ENCODE measurements at places on chromosomes 13 and 19.

DNA sequence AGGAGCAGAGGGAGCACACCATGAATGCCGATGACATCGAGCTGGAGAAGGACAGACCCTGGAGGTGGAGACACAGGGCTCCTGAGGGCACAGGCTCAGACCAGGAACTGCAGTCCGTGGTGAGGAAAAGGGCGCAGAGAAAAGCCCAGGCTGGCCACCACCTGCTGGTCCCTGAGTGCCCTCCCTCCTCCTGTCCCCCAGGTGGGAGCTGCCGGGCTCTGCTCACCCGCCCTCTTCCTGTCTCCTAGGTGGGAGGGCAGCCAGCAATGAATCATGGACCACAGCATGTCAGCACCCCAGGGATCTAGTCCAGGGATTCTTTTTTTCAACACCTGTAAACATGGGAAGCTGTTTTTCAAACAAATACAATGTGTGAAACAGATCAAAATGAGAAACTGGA lies 94.6 kb upstream of the ARHGEF7 start:
- DNase-seq: no peak

- no peak for DNase-seq
Observed at GRCh38 chr13:80604098-80604497, 263.2 kb upstream of the SPRY2 start.

- DNase-seq: no peak
Observed at GRCh38 chr19:41853768-41854167, 6.3 kb upstream of the RPS19 start.

GRCh38 chr13:100392709-100393630 lies 195.6 kb downstream of the GGACT start:
- peak; percentile 17 for DNase-seq

- no peak for DNase-seq
Observed at GRCh38 chr19:40365613-40366401, 17.3 kb downstream of the PLD3 start.

DNA sequence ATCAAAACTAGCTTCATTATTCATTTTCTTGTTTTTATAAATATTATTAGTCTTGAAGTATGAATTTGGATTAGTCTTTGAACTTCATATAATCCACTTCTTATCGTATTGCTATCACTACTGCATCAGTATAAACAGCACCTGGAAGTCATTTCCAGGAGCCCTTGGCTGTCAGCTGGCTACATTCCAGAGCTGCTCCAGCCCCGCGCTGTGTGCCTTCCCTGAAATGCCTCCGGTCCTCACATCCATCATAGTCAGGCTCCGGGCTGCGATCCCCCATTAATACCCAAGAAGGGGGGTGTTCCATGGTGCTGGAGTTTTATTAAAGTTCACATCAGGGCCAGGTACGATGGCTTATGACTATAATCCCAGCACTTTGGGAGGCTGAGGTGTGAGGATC lies 124.3 kb upstream of the GJB6 start:
- no peak for DNase-seq

DNA sequence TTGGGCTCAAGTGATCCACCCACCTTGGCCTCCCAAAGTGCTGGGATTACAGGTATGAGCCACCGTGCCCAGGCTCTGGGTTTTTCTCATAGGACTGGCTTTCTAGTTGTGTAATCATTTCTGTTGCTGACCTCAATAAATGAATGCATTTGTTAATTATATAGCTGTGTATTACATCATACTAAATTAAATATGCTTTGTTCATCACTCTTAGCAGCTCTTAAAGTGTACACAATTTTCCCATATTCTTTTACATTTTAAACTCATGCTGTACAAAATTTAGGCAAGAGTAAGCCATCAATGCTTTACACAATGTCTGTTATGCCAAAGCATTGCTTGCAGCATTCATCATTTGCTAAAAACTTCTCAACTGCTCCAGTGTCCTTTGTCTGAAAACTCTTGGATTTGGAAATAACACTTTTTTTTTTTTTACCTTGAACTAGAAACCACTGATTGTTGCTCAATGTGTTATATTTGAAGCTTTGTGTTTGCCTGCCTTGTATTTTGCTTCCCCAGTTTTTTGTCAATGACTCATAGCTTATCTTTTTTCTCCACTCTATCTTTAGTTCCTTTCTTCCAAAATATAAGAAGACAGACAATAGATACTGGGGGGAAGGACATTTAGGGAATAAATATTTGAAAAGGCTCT lies 31.4 kb downstream of the CCDC122 start:
- no peak for DNase-seq

DNA sequence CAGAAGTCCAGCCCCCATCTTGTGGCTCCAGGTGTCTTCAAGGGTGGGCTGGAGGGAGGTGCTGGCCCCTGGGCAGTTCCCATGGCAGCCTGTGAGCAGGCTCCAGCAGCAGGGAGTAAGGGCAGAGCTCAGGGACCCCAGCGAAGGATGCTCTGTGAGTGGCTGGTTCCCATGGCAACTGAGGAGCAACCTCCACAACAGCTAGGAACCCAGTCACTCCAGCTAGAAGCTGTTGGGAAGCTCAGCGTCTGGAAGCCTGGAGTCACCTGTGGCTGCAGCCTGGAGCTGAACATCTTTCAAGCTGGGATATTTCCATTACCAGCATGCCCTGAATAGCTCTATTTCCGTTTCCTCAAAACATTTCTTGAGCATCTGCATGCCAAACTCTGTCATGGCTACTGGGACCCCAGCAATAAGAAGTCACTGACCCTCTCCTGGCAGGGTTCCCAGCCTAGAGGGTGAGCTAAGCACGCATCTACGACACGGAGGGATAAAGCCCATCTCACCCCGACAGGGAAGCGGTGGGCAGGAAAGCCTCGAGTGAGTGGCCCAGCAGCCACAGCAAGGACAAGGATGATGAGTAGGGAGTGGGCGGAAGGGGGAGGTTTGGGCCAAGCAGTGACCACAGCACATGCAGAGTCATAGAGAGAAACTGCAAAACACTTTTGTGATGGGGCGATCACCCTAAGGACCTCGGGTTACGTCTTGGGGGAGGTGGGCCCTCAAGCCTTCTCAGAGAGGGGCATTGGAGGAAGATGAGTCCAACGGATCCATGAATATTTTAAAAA lies 52.6 kb downstream of the ALOX5AP start:
- DNase-seq: no peak

DNA sequence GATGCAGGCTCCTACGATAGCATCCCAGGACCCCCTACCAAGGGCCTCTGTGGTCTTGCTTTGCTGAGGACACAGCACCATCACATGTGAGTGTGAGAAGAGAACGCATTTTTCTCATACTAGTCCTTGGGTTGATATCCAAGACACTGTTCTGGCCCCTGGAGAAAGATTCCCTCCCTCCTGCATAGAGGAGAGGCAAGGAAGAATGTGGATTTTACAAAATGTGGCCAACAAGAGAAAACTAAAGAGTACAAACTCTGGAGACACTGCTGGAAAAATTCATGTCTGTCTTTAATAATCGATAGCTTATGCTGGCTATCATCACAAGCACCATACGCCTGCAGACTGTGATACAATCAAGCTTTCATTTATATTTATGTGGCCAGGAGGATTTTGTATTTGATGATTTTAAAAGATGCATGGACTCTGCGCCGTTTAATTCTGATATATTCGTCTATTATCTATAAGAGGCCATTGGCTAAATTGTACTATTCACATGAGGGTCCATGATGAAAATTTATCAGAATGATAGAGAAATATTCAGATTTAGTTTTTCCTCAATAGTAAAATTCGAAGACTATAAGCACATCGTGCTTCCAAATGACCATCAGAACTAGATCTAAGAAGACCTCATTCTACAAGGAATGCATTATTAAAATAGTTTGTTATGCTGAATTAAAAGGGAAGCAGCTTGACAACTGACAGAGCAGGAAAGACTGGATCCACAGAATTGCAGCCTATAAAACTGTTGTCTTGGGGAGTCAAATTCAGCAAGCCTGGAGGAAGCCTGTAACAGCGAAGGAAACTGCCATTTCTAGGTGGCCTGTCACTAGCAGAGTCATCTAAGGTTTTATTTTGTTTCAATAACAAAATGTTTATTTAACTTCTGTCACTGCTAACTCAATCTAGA lies 578.7 kb downstream of the DIAPH3 start:
- DNase-seq: no peak

GRCh38 chr13:92838786-92839185 lies 387.8 kb upstream of the GPC6 start:
- no peak for DNase-seq

GRCh38 chr13:65917731-65918130 lies 1312.4 kb downstream of the PCDH9 start:
- DNase-seq: no peak

DNA sequence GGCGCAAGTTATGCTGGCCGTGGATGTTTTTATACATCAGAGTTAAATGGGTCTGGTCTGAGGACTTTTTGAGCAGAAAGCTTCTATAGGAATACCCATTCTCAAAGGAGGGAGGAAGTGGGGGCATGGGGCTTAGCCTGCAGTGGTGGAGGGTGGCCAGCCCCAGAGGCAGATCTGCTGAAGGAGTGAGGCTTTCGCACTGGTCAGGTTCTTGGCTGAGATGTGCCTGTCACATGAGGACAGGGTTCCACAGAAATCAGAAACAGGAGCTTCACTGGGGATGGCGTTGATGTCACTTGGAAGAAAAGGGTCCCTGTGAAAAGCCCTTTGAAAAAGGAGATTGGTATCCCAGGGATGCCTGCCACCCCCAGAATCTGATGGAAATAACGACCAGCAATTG lies 100.7 kb upstream of the MCF2L start:
- no peak for DNase-seq

DNA sequence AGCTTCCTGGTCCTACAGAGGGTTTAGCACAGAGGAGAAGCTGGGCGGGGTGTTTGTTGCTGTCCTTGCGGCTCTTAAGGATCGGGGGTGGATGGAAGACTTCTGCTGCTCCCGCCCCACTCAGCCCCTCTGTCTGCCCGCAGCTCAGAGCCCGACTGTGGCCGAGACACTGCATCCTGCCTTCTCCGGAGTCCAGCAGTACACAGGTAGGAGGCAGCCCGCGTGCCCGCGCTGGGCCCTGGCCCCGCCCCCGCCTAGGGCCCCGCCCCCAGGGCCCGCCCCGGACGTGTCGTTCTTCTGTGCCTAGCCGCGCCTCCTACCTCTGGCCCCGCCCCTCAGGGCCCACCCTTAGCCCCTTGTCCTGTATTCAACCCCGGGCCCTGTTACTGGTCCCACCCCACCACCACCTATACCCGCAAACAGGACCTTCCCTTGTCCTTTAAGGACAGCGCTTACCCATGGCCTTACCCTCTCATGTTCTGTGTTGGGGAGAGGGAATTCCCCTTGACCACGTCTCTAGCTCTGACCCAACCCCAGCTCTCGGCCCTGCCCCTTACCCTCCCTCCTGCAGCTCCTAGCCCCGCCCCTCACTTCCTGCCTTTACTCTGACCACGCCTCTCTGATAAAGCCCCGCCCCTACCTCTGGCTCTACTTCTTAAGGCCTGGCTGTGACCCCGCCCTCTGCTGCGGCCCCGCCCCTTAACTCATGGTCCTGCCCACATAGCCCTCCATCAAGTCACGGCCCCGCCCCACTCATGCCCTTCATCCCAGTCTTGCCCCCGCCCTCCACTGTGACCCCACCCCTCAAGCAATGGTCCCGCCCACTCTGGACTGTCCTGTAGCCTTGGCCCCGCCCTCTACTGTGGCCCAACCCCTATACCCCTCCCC lies 60.5 kb downstream of the CELF5 start:
- peak; percentile 56 for DNase-seq

- no peak for DNase-seq
Observed at GRCh38 chr13:110850840-110851239, 64.0 kb downstream of the ANKRD10 start.

DNA sequence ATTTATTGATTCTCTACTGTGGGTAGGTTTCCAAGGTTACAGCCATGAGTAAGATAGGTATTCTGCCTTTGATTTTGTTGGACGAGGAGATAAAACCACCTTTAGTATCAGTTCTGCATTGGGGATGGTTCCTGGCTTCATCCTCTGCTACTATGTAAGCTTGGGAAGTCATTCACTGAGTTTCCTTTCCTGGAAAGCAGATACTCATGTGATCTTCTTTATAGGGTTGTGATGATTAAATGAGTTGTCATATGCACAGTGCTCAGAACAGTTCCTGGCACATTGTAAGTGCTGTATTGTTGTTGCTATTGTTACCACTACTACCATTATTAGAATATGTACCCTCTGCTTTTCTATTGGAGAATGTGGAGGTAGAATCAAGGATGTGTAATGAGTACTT lies 13.1 kb upstream of the WTIP start:
- DNase-seq: no peak

All from DND-41 (cell line).